ENCODE measurements at places on chromosomes 4 and X. TPM values are rescaled to one million over a fixed set of nuclear protein-coding genes. Genes with fewer than 3 reads are reported as not detected.

GRCh38 chrX:128975745-128976144 is 547.5 kb downstream of the SMARCA1 start:
- DNase-seq: no peak

- DNase-seq: no peak
These were observed 60.2 kb downstream of the HMGB2 start for GRCh38 chr4:173273941-173274340.

MTNR1A gene
- not detected for total RNA-seq

- DNase-seq: no peak
These were observed 124.1 kb upstream of the MAB21L2 start for GRCh38 chr4:150457802-150458201.

DNA sequence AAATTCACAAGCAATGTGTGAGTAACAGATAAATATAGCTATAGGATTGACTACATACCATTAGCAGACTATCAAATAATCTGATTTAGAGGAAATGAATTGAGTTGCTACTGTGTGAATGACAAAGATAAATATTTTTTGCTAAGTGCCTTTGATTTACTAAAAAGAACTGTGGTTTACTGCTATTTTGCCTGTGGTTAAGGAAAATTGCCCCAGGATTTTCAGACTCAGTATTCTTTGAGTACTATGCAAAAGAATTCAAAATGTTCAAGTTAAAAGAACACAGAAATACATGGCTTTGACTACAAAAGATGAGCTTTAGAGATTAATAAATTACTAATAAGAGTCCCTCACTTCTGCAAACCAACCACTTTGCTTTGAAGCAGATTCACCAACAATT is 853.8 kb downstream of the ADGRL3 start:
- no peak for DNase-seq

DNA sequence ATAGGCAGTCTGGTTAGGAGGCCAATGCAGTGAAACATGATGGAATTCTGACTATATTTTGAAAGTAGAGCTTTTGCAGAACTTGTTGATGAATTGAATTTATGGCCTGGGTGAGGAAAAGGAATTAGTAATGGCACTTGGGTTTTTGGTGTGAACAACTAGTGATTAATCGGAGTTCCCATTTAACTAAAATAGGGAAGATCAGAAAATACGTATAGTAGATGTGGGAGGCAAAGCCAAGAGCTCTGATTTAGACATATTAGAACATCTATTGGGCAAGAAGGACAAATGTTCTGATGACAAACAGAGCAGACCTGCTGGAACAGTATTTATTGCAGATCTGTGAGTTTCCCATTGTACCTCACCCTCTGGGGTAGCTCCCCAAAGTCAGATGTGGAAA is 12.3 kb upstream of the NDP start:
- no peak for DNase-seq

GRCh38 chr4:185334326-185334725 is 61.4 kb downstream of the LRP2BP start:
- no peak for DNase-seq

CDX4 gene
- total RNA-seq: not detected

TXK gene
- 6.4 TPM for total RNA-seq

- DNase-seq: no peak
These were observed 16.8 kb upstream of the SH3TC1 start for GRCh38 chr4:8182294-8182693.

LEF1 gene
- total RNA-seq: 53.2 TPM

GPR173 gene
- not detected for total RNA-seq

All from CD8-positive, alpha-beta memory T cell (primary cell).